COLO829 (cell line): ENCODE measurements at places on chromosomes 7 and 10.
A peak's percentile ranks its signal among the peaks of the same experiment; 100 is the strongest.

GRCh38 chr10:104117839-104118323 lies 4.1 kb upstream of the SFR1 start:
- no peak for DNase-seq

DNA sequence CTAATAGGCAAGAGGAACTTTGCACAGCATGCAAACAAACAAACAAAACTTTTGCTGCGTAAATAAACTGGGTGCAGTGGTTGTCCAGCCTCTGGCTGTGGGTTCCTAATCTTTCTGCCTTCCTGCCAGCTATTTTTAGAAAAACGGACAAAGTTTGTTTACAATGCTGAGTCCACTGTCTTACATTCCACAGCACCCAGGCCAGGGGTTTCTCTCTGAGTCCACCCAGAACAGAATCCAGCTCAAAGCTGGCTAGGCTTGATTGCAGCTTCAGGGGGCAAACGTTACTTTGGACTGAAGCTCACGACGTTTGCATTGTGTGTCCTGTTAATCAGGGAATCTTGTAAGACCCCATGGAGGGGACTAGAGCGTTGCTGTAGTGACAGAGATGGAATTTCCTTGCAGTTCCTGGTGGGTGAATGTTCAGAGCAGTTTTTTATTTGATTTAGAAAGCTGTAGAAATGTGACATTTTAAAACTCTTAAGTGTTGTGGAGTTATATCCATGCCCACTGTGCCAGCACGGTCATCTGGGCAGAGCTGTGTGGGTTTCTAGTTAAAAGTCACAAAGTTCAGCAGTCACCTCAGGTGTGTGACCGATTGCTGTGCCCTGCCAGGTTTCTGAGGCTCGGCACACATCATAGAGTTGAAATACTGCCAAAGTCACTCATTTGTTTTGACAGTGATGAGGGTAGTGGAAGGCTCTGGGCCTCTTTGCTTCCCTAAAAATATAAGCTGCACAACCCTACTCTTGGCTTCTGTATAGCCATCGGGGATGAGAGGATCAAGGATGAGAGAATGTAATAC lies 247.0 kb downstream of the STK31 start:
- no peak for DNase-seq

DNA sequence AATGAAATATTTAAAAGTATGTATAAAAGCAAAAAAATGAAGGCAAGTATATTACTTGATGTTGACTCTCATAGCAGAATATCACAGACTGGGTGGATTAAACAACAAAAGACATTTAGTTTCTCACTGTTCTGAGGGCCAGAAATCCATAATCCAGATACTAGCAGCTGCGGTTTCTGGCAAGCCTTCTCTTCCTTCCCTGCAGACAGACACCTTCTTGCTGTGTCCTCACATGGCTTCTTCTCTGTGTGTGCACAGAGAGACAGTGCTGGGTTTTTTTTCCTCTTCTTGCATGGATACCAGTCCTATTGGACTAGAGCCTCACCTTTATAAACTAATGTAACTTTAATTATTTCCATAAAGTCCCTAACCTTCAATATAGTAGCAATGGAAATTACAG lies 127.9 kb upstream of the AKR1E2 start:
- DNase-seq, result no peak

DNA sequence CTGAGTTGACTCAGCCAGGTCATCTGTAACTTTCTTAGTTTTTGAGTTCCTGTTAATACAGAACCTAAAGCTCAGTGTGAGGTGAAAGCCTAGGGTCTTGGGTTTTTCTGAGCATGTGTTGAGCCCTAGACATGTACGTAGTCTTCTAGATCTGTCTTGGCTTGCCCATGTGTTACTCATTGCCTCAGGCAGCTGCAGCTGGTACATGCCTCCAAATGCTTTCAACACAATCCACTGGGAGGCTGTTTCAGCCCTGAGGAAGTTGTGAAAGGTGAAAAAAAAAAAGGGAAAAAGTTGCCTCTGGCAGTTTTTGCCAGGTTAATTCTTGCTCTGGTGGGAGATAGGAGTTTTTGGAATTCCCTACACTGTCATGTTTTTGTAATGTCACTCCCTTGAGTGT lies 134.6 kb downstream of the RNF216 start:
- DNase-seq, result no peak

DNA sequence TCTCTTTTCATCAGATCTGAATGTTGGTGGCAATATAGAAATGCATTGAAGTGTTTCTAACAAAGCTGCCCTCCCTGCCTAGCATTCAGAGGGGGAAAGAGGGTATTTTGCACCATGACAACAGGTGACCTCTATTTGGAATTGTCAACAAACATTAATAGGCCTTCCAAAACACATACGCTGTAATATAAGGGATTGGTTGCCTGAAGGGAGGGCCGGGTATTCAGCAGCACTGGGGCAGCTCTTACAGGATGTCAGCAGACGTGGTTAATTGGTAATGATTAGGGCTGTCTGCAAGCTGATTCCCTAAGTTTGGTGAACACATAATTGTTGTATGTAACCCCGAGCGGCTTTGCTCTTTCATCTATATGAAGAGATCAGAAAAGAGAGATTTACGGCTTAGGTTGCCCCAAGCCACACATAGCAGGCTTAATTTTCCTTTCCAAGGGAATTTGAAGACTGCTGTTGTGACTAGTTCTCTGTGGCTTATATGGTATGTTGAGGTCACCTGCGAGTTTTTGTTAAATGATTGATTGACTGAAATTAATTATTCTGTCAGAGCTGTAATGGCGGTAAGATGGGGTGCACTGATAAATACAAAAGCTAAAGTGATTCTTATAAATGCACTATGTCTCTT lies 759.3 kb downstream of the LRMDA start:
- DNase-seq, result no peak

DNA sequence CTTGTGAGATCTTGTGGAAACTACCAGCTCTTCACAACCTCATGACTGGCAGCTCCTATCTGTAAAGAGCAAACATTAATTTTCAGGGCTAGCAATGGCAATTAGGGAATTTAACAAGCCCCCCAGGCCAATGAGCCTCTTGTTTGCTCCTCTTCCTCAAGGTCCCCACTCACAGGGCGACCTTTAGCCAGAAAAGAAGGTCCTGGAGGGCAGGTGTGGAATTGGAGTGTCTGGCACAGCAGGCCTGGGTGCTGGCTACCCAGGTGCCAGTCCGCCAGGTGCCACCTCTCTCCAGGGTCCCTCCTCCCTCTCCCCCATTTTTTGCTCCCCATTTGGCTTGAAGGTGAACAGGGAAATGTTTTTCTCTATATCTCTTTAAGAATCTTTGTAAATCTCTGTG lies 1.9 kb upstream of the CEP55 start:
- DNase-seq, result no peak

- no peak for DNase-seq
Observed at GRCh38 chr10:71748671-71749191, 24.6 kb downstream of the VSIR start.

DNA sequence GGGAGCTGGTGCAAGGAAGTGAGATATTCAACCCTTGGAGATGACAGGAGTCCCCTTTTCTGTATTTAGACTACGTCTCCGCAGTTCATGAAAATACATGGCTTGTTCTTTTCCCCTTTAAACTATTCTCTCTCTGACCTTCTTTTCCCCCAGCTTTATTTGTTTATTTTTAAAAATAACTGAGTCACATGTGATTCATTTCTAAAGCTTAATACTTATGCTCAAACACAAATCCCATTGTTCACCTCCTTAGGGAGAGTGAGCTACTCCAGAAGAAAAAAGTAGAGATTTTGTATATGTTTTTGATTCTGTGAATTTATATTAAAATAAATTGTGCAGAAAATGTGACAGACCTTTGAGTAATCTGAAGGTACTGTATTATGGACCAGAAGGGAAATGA lies 35.9 kb upstream of the FZD1 start:
- DNase-seq, result peak; percentile 59

GRCh38 chr7:114086914-114087652 lies 168.3 kb upstream of the PPP1R3A start:
- DNase-seq, result no peak

GRCh38 chr7:116425647-116426209 lies 73.8 kb upstream of the CAV2 start:
- no peak for DNase-seq

- no peak for DNase-seq
Observed at GRCh38 chr7:8516976-8517375, 83.6 kb downstream of the NXPH1 start.
